ENCODE measurements at places on chromosomes 16 and 17.
A peak's percentile ranks its signal among the peaks of the same experiment; 100 is the strongest.

- no peak for DNase-seq
Observed at GRCh38 chr17:46949291-46950174, 26.6 kb downstream of the GOSR2 start.

DNA sequence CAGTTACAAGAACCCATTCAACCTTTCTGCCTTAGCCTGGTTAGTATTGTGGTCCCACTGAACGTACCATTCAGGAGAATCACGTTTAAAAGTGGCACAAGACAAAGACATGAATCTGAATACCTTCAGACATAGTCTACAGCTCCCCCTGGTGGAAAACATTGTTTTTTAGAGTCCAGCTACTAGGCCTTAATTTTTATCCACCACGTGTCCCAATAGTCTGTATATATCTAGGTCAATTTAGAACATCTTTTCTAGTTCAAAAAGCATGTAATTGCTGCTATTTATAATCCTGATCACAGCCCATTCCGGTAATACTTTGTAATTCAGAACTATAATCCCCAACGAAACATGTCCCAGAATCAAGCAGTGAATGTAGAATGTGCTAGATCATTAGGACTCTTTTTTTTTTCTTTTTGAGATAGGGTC, 13.7 kb upstream of the GUCY2D start:
- DNase-seq = no peak

GRCh38 chr16:50088302-50088701, 22.5 kb downstream of the HEATR3 start:
- DNase-seq = no peak

DNA sequence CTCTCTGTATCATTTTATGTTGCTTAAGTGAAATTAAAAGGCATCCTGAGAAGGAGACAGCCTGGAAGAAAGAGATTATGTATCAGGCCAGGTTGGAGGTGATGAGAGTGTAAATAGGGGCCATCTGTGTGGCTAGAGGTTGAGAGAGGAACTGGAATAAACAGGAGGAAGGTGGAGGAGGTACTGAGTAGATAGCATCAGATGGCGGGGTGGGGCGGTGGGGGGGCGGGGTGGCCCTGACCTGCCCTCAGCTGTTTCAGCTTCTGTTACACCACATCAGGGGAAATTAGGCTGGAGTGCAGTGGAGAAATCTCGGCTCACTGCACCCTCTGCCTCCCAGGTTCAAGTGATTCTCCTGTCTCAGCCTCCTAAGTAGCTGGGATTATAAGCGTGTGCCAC, 6.9 kb upstream of the KCNG4 start:
- no peak for DNase-seq

GRCh38 chr16:31271621-31272190, 11.9 kb downstream of the ITGAM start:
- no peak for DNase-seq

DNA sequence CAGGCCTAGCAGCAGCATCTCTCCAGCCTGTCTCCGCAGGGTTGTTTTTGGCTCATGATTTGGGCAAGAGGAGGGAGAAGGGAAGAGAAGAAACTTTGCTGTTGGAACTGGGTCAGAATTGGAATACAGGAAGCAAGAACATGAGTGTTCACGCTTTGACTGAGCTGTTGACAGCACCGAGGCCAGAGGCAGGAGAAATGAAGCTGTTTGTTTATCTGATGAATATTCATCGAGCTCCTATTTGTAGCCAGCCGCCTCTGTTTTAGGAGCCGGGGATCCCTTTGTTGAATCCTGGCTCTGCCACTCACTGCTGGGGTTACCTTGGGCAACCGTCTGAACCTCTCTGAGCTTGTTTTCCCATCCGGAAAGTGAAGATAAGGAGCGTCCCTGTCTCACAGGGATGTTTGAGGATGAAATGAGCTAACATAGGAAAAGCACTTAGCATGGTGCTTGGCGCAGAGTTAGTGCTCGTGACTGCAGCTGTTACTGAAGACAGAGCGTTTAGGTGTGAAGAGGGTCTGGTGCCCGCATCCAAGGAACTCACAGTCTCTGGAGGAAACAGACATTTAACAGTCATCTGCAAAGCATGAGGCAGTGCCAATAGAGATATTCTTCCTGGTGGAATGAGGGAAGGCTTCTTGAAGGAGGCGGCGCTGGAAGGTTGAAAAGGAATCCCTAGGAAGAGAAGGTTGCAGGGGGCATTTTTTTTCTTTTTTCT, 29.2 kb downstream of the RAP1GAP2 start:
- DNase-seq = no peak

DNA sequence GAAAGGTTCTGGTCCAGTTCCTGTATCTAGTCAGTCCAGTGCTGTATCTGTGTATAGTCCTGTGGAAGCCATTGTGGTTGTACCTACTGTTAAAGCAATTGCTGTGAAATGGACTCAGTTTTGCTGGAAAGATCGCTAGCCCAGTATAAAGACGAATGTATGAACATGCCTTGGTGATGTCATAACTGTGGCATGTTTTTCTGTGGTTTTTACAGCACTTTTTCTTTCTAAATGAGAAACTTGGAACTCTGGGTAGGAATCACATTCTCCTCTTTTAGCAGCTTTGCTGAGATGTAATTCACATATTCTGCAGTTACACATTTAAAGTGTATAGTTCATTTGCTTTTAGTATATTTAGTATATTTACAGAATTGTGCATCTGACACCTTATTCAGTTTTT, 58.1 kb downstream of the MAP2K4 start:
- DNase-seq = peak; percentile 47

DNA sequence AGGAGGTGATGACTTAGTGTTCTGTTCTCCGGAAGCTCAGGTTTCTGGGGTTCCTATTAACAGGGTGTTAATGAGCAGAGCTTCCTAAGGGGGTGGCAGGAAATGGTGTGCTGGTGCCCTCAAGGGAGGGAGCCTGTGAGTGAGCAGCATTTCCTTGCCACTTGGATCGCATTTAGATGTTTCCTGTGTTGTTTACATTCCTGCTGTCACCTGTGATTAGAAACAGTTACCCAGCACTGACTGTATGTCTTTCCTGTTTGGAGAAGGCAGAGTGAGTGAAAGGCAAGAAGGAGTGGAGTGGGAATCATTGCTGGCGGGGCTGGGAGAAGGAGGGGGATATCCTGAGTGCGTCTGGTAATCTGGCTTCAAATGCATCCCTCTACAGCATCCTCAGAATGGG, 214.6 kb downstream of the CCDC182 start:
- DNase-seq = no peak
